Left ventricle myocardium inferior (tissue), 1 donor: ENCODE measurements at places on chromosomes 5 and 9. TPM values are rescaled to one million over a fixed set of nuclear protein-coding genes. Genes with fewer than 3 reads are reported as not detected.

The CCDC183 gene
- 2.1 TPM for total RNA-seq

The PRDM9 gene
- total RNA-seq: not detected

- no peak for DNase-seq
These were observed 41.0 kb downstream of the TMEM38B start for GRCh38 chr9:105735366-105735765.

- peak; percentile 99 for DNase-seq
These were observed at the start of gene ZNF367 for GRCh38 chr9:96418083-96418919. ZNF367 (minus strand) TSS chr9:96418370; CDS start chr9:96418032, 338 bp downstream.

The HACD4 gene
- 0.71 TPM for total RNA-seq

DNA sequence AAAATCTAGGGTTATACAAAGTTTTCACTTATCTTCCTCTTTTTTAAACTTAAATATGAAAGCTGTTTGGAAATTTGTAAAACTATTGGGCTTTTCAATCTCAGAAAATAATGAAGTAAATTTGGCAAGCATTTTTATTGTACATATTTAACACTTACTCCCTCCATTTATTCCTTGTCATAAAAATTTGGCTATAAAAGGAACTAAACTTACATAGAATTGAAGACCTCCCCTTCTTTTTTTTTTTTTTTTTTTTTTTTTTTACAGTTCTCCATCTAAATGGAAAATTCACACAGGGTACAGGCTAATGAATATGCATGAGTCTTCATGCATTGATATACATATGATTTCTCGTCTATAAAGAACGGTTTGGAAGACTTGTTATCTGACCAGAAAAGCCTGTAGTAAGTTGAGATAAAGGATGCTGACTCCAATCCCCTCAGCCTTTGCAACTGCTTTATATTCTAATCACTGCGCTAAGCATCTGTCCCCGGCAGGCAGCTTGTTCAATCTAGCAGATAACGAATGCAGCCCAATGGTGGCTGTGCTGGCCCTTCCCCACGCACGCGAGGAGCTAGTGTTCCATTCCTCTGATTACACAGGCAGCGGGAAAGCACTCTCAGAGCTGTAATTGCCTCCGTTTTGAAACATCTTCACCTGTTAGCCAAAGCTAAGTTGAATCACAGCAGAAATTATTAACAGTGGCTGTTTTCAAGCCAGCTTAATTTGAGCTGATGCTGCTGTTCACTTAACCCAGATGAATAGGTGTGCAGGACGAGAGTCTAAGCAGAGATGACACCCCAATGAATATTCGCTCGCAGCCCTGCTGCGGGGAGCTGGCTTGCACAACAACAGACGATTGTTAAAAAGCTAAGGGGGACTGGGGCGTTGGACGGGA lies 453.8 kb upstream of the ZNF608 start:
- DNase-seq: no peak

DNA sequence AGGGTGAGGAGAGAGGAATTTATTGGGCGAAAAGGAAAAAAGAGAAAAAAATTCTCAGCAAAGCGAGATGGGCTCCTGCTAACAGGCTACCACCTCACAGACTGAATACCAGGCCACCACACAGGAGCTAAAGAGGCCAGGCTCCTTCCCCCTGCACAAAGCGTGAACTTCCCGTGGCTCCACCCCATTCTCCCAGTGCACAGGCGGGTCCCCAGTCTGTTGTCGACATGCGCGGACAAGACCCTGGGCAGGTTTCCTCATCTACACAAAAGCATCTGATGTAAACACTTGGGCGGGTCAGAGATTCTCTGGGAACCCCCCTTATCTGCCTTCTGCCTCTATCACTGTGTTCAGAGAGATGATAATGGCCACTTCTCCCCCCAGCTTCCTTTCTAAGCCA lies 34.2 kb downstream of the IL31RA start:
- no peak for DNase-seq

DNA sequence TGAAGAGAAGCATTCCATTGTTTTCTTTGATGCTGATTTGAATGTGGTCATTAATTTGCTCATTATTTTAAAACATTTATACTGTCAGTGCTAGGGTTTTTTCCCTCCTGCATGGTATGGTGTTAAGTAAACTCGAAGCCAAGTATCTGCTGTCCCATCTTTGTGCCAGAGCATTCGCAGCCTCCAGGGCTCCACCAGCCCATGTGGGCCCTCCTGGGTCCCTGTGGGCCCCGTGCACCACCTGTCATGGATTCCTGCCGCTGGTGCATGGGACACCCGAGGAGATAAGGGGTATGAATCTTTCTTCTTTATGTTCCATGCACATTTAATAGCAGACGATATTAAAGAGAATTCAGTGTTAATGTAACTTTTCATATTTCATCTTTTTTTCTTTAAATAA lies 95.1 kb downstream of the TRIO start:
- no peak for DNase-seq

The NFIB gene
- 110 TPM for total RNA-seq

- no peak for DNase-seq
These were observed 703.5 kb upstream of the RGMB start for GRCh38 chr5:98069876-98070512.

DNA sequence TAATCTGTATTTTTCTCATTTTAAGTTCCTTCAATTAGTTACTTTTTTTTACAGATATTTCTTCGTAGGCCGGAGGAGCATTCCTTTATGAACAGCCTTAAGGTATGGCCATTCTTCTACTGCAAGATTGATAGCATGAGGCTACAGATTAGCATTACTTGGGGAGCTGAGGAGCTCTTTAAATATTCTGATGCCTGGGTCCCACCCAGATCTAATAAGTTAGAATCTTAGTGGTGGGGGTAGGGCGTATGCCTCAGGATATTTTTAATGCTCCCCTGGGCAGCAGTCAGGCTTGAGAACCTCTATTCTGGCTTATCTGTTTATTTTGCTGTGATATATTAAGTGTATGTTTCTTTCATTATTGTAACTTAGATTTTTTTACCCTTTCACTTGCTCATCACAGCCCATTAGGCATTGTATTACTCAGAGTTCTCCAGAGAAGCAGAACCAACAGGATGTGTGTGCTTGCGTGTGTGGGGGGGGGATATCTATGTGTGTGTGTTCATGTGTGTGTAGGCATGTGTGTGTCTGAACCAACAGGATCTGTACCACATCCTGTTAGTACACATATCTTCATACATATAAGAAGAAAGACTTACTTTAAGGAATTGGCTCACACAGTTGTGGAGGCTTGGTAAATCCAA lies 91.8 kb upstream of the MTAP start:
- no peak for DNase-seq

- DNase-seq: peak; percentile 24
These were observed 1.2 kb downstream of the JMY start for GRCh38 chr5:79236970-79237739.

The NPR3 gene
- total RNA-seq: 81.0 TPM

The SOHLH1 gene
- total RNA-seq: not detected

The SPATA31A1 gene
- not detected for total RNA-seq

DNA sequence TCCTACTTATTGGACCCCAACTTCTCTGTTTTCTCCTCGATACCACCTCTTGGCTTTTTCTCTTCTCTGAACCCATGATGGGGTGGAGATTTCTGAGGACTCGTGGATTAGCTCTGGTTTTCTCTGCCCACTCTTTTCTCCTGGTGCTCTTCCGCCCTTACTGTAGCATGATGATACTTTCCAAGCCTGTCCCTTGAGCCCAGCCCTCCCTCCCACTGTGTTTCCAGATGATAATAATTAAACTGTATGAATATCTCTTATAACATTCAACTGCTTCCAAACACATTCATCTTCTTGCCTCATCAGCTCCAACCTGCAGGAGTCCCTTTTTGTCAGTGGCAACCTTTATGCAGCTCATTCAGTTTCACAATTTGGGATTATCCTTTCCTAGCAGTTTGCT lies 494.2 kb upstream of the KLF4 start:
- no peak for DNase-seq

The TIMD4 gene
- total RNA-seq: not detected

DNA sequence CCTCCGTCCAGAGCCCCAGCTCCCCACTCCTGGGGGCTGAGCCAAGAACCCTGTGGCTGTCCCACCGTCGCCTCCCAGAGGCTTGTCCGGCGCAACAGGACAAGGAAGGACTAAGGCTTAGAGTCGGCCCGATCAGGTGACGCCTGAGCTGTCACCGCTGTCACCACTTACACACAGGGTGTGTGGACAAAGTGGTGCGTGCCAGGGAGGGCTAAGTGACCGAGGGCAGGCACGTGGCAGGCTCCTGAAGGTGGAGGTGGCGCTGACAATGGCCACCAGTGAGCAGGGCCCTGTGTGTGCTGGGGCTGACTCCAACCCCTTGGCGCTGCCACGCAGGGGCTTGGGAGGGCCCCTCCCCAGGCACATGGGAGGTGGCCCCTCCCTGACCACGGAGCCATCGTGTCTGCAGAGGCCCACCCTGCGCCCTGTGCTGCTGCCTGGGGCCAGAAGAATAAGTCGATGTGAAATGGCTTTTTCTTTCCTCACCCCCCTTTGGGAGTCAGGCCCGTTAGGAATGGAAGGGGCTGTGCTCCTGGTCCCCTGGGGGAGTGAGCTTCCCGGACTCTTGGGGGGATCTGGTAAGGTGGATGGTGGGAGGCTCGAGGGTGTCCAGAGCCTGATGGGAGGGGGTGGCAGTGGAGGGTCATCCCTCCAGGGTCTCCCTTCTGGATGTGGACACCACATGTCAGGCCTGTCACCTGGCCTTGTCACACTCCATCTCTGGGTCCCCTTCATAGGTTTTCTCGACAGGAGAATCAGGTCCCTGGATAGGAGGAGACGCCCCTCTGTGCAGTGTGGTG lies 2.6 kb upstream of the GPSM1 start:
- peak; percentile 81 for DNase-seq

The FBN2 gene
- 34.1 TPM for total RNA-seq

The OR1J2 gene
- total RNA-seq: not detected

The CYLC2 gene
- not detected for total RNA-seq
